Muscle of leg (tissue), 16 donors: ENCODE measurements at places on chromosomes 13 and 19. TPM values are rescaled to one million over a fixed set of nuclear protein-coding genes. Genes with fewer than 3 reads are reported as not detected.

The ZNF565 gene
- 6.7 TPM for polyA plus RNA-seq

The ADAMTSL5 gene
- 8.2 TPM for polyA plus RNA-seq

DNA sequence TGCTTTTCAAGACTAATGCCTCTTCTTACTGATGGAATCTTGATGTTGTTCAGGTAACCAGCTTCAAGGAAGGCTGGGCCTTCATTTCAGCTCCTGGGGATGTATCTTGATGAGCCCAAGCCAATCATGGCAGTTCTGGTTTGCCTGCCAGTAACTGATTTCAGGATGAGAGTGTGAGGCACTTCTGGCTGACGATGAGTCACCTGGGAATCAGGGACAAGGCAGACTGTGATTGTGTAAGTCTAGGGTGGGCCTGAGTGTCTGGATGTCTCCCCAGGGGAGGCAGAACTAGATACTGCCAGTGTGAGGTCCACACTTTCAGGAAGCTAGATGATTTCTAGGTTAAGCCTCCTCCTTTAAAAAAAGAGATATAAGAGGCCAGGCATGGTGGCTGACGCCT lies 77.3 kb upstream of the KL start:
- no peak for DNase-seq

The CACNA1A gene
- 2.8 TPM for polyA plus RNA-seq

DNA sequence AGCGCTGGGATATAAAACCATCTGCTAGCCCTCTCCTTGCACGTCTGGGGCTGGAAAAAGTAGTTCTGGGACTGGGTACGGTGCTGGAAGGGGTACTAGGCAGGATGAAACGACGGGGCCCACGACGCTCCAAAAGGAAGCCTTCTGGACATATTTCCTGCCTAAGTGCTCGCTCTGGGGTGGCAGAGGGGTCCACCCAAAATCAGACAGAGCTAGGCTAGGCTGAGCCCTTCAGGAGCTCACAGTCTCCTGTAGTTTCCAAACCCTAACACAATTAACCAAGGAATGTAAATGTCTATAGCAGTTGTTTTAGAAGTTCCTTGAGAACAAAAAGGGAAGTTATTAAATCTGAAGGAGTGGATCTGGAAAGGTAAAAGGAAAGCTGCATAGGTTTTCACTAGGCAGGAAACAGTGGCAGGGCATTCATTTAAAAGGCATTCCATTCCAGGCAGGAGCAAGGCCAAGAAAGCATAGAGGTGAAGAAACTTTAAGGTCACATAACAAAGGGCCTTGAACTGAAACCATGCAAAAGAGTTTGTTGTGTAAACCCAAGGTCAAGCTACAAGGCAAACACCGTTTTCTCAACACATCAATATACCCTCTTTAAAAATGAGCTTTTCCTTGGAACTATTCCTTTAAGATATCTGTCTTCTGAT lies 634 bp upstream of the DIAPH3 start:
- DNase-seq: peak; percentile 30

The CEACAM16 gene
- 0.44 TPM for polyA plus RNA-seq

GRCh38 chr19:35868823-35869326 lies 501 bp downstream of the APLP1 start:
- DNase-seq: no peak

- no peak for DNase-seq
Measured at GRCh38 chr13:27367570-27367969, 56.8 kb upstream of the GTF3A start.

DNA sequence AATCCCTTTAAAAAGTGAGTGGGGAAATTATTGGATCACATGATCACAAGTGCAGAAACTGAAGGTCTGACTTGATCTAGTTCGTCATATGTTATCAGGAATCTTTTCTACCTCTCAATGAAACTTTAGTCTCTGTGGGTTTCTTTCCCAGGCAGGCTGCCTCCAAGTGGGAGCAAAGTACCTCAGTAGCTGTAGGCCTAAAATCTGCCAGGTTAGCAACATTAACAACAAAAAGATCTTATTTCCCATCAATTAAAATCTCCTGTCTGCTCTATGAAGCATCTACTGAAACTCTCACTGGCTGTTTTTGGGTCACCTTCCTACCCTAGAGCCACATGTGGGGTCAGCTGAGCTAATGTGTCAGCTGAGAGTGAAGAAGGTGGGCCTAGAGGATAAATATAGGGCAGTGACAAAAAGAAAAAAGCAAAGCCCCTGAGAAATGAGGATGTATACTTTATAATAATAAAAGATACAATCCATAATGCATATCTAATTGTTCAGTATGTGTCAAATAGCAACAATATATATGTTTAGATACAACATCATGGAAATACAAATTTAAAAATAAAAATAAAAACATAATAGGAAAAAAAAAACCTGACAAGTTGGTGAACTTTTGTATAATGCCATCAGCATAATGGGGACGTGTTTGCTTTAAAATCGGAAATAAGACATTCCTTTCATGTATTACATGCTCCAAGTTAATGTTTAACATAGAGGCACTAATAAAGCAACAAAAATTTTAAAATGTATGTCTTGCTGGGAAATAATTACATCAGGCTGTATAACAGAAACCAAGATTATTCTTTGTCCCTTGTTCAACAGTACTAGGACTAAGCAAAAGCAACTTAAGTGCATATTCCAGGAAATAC lies 141.1 kb downstream of the GPC5 start:
- no peak for DNase-seq

DNA sequence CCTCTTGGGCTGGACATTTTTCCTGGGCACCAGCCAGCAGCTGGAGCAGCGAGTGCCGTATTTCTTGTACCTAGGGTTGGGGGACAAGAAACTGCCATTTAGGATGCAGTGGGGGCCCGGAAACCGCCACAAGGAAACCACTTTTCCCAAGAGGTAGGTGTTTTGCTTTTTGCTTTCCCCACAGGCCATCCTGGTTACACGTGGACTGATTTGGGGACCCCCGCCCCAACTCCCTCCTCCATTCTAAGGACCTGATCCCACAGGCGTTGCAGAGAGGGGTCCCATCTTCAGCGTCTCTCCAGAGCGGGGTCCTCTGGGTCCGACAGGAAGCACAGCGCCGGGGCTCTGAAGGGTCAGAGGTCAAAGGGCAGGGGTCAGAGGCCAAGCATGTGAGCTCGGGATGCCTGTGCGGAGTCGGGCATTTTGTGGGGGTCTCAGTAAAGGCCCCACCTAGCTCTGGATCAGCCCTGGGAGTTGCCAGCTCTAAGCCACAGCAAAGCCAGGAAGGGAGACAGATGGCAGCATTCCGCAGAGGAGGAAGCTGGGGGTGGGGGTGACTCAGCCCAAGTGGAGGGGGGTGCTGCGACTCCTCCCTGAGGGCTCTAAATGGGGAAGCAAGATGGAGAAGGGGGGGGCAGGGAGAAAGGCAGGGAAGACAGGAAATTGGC lies 4.3 kb downstream of the ZGLP1 start:
- DNase-seq: no peak

GRCh38 chr19:35077411-35078223 lies 36.1 kb downstream of the HPN start:
- DNase-seq: no peak

DNA sequence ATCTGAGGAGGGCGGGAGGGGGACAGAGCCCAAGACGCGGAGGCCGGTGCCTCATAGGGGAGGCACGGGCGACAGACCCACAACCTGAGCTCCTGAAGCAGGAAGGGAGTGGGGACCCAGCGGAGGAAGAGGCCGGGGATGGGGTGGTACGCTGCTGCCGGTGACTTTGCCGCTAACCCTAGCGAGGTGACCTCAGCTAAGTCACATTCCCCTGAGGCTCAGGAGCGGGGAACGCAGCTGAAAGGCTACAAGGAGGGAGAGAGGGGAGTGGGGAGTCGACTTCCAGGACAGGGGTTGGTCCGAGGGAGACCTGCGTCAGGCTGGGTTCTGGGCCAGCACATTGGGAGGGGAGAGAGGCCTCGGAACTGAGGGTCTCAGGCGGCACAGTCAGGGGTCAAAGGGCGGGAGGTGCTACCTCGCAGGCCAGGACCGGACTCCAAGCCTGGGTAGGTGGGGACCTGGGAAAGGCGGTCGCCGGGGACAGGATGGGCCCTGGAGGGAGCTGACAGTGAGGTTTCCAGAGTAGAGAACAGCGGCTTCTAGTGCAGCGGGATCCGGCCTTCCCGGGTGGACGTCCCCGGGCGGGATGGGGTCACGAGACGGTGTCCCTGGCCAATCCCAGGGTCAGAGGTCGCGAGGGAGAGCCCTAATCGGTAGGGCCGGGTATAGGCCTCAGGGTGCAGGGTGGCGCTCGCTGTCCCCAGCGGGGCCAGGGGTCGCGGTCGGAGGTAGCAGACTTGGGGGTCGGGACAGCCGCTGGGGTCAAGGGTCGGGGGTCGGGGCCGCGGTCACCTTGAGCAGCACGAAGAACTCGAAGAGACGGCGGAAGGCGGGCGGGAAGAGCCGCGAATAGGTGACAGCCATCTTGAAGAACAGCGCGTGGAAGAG lies 699 bp downstream of the TMEM259 start:
- DNase-seq: no peak

GRCh38 chr19:13132471-13133180 lies 14.6 kb downstream of the NACC1 start:
- DNase-seq: no peak

DNA sequence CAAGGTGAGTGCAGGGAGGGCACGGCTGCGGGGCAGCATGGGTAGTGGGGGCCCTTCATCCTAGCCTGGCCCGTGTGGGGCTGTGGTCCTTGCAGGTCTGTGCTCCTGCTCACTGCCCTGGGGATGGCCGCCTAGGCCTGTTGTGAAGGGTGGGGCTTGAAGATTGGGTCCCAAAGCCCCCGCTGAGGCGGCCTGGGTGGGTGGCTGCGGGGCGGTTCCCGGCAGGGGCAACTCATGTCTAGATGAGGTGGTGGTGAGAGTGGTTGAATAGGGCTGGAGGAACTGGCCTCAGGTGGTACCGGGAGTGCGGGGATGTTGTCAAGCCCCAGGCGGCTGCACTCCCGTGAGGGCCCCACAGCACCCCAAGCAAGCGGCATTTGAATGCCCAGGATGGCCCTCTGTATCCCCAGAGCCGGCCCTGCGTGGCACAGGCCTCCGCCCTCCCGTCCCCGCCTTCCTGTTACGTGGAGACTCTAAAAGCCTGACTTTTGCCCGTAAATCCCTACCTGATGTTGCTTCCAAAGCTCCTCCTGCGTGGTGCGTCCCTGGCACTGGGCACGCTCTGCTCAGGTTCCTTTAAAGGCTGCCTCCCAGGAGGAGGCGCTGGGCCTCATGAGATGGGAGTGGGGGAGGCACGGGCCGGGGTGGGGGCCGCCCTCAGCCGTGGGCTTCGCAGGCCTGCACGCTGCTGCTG lies 15.0 kb downstream of the SPPL2B start:
- DNase-seq: no peak

The ISYNA1 gene
- 221 TPM for polyA plus RNA-seq

- no peak for DNase-seq
Measured at GRCh38 chr13:27065582-27065981, 106.0 kb downstream of the USP12 start.

- DNase-seq: no peak
Measured at GRCh38 chr19:34505321-34506025, 23.9 kb downstream of the WTIP start.

The CAMSAP3 gene
- 0.12 TPM for polyA plus RNA-seq

DNA sequence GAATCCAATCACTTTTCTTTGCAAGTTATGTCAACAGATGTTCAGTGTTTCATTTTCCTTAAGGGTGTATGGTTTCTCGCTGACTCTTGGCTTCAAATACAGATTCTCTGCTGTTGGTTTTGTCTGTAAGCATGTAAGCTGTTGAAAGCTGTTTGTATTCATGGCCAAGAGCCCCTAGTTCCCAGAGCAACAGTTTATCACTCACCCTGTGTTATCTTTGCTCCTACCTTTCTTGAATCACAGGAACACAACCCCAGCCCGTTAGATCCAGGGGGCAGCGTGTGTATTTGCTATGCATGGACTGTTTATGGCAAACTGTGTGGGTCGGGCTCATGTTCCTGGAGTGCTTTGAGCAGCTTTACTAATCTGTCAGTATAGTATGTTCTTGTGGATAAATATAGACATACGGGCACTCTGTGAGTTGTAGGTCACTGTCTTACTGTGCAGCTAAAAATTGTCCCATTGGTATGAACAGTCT lies 28.9 kb downstream of the FRY start:
- peak; percentile 65 for DNase-seq

DNA sequence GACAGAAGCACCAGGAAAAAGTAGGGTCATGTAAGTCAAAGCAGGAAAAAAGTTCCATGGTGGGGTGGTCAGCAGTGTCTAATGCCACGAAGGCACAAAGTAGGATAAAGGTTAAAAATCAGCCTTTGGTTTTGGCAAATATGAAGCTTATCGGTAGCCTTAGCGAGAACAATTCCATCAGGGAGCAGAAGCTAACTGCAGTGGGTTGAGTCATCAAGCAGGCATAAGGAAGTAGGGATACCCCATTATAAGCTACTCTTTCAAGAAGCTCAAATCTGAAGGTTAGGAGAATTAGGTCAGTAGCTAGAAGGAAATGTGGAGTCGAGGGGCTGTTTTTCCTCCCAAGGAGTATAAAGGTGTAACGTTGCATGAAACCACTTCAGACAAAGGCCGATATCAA lies 57.5 kb upstream of the USPL1 start:
- no peak for DNase-seq

The FCAR gene
- polyA plus RNA-seq: 0.20 TPM

The CGB8 gene
- not detected for polyA plus RNA-seq

The ARL11 gene
- polyA plus RNA-seq: 0.23 TPM

- DNase-seq: no peak
Measured at GRCh38 chr19:35345671-35346111, 2.0 kb upstream of the FFAR1 start.

DNA sequence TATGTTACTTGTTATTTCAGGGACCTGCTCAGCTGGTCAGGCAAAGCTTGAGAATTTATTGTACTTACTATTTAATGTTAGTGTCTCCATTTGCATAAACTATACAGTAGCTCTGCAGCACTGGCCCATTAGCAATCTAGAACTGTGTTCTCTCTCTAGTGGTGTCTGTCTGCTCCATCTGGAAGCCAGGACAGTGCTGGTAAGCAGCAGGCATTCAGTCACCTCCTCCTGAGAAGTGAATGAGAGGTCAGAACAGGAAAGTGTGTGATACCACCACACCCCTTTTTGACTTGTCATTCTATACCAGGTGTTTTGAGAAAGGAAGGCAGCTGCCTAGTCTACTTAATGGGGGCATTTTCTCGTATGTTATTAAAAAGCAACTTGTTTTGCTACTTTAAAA lies 3.9 kb downstream of the COG3 start:
- no peak for DNase-seq

- no peak for DNase-seq
Measured at GRCh38 chr13:91482427-91482826, 84.0 kb downstream of the GPC5 start.

- no peak for DNase-seq
Measured at GRCh38 chr13:98487016-98487415, 89.9 kb downstream of the STK24 start.
